ENCODE measurements at places on chromosomes 11 and 22. TPM values are rescaled to one million over a fixed set of nuclear protein-coding genes. Genes with fewer than 3 reads are reported as not detected.

DNA sequence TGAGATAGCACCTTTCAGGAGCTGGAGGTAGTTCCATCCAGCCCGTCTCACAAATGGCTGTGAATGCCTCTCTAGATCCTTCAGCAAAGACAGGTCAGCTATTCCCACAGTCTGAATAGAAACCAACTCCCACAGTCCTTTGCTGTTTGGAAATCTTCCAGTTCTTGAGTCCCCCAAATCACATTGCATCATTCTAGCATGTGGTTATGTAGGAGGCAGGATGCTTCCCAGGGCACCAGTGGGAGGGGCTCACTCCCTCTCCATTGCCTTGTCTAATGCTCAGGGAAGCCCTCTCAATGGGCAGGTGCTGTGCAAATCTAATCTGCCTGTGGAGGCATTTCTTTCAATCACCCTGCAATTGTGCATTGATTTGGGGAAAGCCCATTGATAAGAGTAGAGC is 14.6 kb downstream of the NAV2 start:
- no peak for DNase-seq

DNA sequence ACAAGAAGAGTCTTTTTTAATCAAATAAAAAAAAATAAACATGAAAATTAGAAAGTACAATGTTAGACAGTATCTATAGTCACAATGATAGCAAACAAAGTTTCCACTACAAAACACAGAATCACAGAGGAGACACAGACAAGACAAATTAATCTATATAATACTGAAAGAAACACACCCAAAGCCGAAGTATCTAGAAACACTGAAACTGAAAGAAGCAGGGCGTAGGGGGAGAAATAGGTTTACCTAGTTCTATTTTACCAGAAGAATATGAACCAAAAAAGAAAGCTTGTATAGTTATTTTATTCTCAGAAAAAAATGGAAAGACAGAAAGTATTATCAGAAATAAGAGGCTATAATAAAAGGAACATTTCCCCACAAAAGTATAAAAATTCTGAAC is 27.1 kb upstream of the NUP50 start:
- DNase-seq: no peak

DNA sequence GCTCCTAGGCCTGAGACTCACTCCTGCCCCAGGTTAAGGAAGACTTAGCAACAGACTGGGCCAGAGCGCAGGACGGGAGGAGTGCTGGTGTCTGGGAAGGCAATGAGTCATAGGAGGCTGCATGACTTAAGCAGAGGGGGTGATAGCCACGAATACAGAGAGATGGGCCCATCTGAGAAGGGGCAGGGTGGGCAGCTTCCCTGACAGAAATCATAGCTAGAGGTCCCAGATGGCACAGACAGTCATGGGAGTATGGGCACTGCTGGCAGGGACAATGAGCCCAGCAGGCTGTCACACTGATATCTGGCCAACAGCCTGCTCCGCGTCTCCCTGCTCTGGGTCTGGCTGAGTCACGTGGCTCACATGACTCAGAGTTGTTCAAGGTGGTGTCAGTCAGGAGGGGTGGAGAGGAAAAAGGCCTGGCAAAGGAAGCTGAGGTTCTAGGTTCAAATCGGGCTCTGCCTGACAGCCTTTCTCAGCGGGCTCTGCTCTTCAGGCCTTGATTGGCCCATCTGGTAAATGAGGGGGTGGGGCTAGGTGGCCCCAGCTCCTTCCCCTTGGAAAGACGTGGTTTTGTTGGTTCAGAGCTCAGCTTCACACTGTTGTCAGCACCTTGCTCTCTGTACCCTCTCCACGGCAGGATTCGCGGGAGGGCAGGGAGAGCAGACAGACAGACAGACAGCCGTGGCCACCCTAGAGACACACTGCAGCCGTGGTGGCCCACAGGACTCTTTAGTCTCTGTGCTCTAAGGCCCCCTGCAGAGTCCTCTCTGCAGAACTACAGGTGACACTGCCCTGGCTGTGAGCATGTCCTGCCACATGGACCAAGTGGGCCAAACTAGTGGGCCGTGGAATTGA is 47.8 kb downstream of the DBX1 start:
- no peak for DNase-seq

RIMBP3B gene
- polyA plus RNA-seq: 0.07 TPM

DNA sequence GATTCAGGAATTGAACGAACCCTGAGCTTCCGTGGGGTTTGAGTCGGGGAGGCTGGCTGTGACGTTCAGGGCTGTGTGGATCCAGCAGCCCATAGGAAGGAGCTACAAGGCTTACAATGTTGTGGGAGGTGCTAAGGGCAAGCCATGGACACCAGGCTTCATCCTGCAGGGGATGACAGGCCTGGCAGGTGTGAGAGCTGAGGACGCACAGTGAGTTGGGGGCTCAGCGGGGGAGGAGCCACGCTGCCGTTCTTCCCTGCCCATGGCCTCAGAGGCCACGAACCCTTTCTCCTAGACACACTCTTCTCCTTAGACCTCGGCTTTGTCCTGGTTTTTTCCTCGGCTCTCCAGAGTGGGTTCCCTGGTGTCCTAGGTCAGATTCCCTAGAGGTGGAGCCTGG is 113.3 kb upstream of the SLC22A12 start:
- DNase-seq: no peak

EFCAB6 gene
- 0.14 TPM for polyA plus RNA-seq

KRTAP5-7 gene
- 0.13 TPM for polyA plus RNA-seq

All from spleen (tissue), 13 donors.